ENCODE measurements at places on chromosomes 6 and 20. TPM values are rescaled to one million over a fixed set of nuclear protein-coding genes. Genes with fewer than 3 reads are reported as not detected.

DNA sequence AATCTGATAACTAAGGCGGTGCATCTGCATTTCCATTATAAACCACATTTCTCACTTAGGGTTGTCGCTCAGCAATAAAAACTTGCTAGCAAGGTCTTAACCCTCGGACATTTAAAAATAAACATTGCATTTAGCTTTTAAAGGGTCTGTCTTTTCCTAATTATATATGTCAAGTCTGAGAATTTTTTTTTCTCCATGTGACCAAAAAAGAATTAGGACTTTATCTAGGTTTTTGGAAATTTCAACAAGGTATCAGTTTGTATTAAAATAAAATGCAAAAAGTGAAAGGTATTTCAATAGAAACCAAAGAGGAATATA, 198.1 kb downstream of the FOXA2 start:
- no peak overlapping the region for H3K4me3 ChIP-seq
- H3K36me3 ChIP-seq, result no peaks in the 10 kb centered on the region
- no peaks in the 10 kb centered on the region for H3K27me3 ChIP-seq
- no peak for DNase-seq
- H3K4me1 ChIP-seq, result no peaks in the 10 kb centered on the region

GHRH gene
- total RNA-seq, result not detected

ROS1 gene
- total RNA-seq, result under 0.01 TPM

DNA sequence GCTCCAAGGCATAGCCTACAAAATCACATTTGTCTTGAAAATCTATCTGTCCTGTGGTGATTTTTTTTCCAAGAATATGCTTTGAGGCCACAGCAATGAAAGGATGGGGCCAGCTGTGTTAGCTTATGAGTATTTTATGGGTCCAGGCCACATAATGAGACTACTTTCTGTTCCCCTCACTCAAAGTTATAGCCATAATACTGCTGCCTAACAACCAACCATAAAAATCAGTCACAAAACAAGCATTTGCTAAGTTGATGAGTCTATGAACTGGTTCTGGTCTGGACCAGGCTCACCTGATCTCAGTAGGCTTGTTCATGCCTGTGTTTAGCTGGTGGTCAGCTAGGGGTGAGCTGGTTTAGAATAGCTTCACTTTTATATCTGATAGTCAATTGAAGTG, 192.5 kb upstream of the PLCB4 start:
- no peak for DNase-seq
- H3K4me1 ChIP-seq, result no peaks in the 10 kb centered on the region
- no peaks in the 10 kb centered on the region for H3K36me3 ChIP-seq
- no peak overlapping the region for H3K4me3 ChIP-seq
- no peaks in the 10 kb centered on the region for H3K27me3 ChIP-seq

GRCh38 chr6:38806271-38806670, 91.2 kb downstream of the DNAH8 start:
- no peak overlapping the region for H3K27ac ChIP-seq
- H3K4me3 ChIP-seq, result no peak overlapping the region
- H3K27me3 ChIP-seq, result peaks cover 3% of the 10 kb centered on the region
- no peaks in the 10 kb centered on the region for H3K36me3 ChIP-seq

- DNase-seq, result peak; percentile 1
- peaks cover 13% of the 10 kb centered on the region for H3K27me3 ChIP-seq
- H3K27ac ChIP-seq, result no peak overlapping the region
- no peak overlapping the region for H3K4me3 ChIP-seq
- no peaks in the 10 kb centered on the region for H3K36me3 ChIP-seq
Observed at GRCh38 chr20:38870733-38871559, 55.3 kb upstream of the FAM83D start.

GRCh38 chr20:54793291-54793992, 318.0 kb downstream of the DOK5 start:
- H3K4me3 ChIP-seq, result no peak overlapping the region
- no peak for DNase-seq
- H3K27me3 ChIP-seq, result no peaks in the 10 kb centered on the region

DNA sequence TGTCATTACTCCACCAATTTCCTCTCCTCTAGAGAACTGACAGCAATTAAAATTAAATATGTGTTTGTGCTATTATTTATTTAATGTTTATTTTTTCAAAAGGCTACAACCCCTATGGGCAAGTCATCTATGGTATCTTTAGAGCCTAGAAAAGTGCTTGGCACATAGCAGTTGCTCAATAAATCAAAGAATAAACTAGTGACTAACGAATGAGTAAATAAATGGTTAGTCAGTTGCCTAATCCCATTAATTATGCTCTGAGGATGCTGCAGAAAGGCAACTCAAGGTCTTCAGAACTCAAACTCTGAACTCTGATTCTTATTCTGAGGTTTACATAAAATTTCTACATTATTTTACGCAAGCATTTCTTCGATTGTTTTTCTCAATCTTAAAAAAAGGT, 193.0 kb upstream of the TSHZ2 start:
- no peaks in the 10 kb centered on the region for H3K27me3 ChIP-seq
- no peak overlapping the region for H3K4me3 ChIP-seq
- no peak for DNase-seq
- H3K4me1 ChIP-seq, result no peaks in the 10 kb centered on the region
- H3K27ac ChIP-seq, result no peak overlapping the region
- H3K36me3 ChIP-seq, result no peaks in the 10 kb centered on the region

DPM1 gene
- total RNA-seq, result 127 TPM

GRCh38 chr6:147321260-147321659, 117.0 kb downstream of the STXBP5 start:
- peaks cover 2% of the 10 kb centered on the region for H3K4me1 ChIP-seq
- H3K27me3 ChIP-seq, result no peaks in the 10 kb centered on the region
- DNase-seq, result no peak
- H3K36me3 ChIP-seq, result peaks cover 20% of the 10 kb centered on the region
- no peak overlapping the region for H3K4me3 ChIP-seq

PROCR gene
- 36.4 TPM for total RNA-seq

ZSWIM3 gene
- 8.1 TPM for total RNA-seq

- no peak for DNase-seq
- H3K4me3 ChIP-seq, result no peak overlapping the region
- no peak overlapping the region for H3K27ac ChIP-seq
- no peaks in the 10 kb centered on the region for H3K27me3 ChIP-seq
- H3K4me1 ChIP-seq, result no peaks in the 10 kb centered on the region
Observed at GRCh38 chr20:52789716-52790115, 182.4 kb upstream of the TSHZ2 start.

DNA sequence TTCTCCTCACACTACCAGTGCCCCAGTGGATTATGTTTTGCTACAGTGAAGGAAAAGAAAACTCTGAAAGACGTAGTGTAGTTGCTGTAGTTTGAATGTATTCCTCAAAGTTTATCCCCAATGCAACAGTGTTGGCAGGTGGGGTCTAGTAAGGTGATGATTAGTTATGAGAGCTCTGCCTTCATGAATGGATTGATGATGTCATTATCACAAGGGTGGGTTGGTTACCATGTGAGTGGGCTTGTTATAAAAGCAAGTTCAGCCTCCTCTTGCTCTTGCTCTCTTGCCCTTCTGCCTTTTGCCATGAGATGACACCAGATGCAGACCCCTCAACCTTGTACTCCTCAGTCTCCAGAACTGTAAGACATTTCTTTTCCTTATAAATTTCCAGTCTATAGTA, 244.7 kb upstream of the RSPO3 start:
- no peak overlapping the region for H3K4me3 ChIP-seq
- H3K27ac ChIP-seq, result no peak overlapping the region
- no peaks in the 10 kb centered on the region for H3K27me3 ChIP-seq
- DNase-seq, result no peak
- H3K4me1 ChIP-seq, result no peaks in the 10 kb centered on the region

Data from IMR-90 (cell line).